ENCODE measurements at places on chromosomes 1 and 21.

DNA sequence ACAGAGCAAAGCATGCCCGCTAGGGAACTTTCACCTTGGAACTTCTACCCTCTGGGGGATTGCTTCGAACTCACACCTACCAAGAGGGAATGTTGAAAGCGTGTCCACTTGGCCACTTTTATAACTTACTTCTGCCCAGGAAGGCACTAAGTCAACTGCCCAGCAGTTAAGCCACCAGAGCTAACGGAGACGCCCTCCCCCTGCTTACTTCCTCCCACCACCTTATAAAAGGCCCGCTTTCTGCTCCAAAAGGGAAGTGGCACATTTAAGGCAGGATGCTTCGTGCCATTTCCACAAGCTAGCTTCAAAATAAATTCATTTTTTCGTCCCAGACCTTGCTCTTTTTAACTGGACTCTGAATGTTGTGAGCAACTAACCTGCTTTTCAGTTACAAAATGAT is 3.2 kb upstream of the AK2 start:
- DNase-seq, result no peak

DNA sequence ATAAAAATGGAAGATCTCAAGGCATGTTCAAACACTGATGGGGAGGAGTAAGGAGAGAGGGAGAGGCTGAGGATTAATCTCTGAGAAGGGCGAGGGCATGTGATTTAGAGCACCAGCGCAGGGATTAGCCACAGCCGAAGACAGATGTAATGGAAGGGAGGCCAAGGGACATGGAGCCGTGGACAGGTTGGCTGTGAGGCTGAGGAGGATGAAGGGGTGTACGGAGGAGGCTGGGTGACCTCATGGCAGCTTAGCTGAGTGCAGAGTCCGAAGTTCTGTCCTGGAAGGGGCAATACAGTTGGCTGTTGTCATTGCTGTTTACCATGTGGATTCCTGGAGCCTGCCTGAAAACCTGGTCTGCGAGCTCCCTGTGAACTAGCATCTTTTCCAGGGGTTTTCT is 342.8 kb downstream of the RPS6KC1 start:
- no peak for DNase-seq

DNA sequence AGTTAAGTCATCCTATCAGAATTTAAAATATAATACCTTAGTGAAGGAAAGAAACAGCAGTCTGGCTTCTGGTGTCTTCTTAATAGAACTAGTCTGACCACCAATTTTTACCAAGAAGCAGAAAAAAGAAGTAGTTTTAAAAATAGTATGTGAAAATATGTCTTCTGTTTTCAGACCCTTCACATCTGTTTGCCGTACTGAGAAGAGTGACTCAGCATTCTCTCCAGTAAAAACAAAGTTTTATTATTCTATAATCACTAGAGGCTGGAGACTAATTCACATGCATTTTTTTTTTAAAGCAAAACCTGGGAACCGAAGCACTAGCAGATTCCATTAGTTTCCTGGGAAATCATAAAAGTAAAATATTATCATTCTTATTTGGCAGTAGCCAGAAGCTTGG is 163.8 kb downstream of the COL24A1 start:
- no peak for DNase-seq

- DNase-seq, result no peak
These were observed 85.9 kb downstream of the DPYD start for GRCh38 chr1:97834899-97835298.

DNA sequence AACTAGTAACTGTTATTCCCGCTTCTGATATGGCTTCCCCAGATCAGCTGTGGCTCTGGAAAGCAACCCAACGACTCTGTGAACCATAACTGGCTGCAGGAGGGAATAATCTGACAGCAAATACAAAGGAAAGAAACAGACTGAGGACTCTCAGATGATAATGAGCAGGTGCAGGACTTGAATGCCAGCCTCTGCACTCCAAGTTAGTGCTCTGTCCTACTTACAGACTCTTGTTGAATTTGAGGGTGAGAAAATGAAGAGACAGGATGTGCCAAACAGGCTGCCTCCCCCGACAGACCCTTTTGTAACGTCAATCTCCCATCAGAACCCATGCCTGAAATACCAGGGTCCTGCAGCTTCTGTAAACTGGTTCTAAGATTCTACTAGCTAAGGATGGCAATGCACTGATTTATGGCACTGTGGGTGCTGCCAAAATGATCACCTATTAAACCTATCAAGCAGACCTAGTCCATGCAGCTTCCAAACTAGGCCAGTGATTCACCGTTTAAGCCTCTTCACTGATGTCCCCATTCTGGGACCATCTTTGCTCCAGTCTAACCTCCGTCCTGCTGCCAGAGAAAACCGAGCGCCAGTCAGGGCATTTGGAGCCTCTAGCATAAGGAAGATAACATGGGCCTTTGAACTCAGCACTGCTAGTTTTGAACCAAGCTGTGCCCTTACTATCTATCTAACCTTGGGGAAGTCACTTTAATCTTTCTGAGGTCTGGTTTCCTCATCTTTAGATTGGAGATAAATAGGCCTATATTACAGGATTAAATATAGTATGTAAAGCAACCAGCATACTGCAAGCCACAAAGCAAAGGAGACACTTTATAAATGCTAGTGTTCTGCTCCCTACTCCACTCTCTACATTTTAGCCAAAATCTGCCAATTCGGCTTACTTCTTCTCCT is 4.8 kb downstream of the MKNK1 start:
- DNase-seq, result no peak

DNA sequence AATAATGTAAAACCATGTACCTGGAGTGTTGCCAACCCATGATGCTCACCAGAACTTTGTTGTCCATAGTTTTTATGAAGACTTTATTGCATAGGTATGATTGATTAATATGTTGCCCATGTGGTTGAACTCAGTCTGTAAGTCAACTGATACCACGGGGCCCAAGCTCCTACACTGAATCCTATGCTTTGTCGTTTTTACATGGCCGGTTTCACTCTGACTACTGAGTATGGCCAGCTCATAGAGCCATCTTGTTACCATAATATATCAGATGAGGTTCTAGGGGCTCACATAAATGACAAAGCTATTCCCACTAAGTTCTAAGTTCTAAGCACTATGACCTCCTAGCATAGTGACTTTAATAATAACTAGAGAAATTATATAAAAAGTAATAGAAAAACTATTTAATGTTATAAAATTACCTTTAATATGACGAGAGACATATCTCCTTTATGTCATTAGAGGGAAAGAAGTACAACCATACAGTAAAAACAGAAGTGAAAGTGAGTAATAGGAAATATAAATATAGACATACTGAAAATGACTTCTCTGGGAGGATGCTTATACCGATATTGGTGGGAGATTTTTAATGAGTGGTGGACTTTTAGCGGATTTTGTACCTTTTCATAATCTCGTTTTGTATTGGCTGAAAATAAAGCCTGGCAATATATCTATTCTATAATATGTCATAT is 983.4 kb upstream of the PRMT6 start:
- no peak for DNase-seq

GRCh38 chr1:223745731-223746130 is 33.4 kb downstream of the CAPN2 start:
- no peak for DNase-seq

- DNase-seq, result no peak
These were observed 52.5 kb downstream of the ZNF684 start for GRCh38 chr1:40583980-40584379.

GRCh38 chr1:6870086-6870485 is 84.8 kb downstream of the CAMTA1 start:
- DNase-seq, result no peak

- DNase-seq, result no peak
These were observed 13.0 kb upstream of the DENND2D start for GRCh38 chr1:111213412-111213811.

DNA sequence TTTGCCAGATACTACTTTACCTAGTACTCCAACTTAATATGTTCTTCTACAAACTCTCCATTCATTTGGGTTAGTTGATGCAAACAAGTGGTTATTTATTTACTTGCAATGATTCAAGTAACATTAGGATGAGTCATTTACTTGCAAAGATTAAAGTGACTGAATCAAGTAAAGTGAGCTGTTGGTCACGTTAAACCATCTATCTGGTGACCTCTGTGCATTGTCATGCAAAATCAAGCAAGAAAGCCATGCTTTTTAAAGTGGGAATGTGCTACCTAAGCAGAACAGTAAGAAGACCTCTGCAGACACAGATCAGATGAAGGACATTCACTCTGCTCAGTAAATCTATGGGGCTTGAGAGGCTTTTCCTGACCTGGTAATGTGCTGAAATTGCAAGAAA is 254.7 kb downstream of the LRRIQ3 start:
- no peak for DNase-seq

DNA sequence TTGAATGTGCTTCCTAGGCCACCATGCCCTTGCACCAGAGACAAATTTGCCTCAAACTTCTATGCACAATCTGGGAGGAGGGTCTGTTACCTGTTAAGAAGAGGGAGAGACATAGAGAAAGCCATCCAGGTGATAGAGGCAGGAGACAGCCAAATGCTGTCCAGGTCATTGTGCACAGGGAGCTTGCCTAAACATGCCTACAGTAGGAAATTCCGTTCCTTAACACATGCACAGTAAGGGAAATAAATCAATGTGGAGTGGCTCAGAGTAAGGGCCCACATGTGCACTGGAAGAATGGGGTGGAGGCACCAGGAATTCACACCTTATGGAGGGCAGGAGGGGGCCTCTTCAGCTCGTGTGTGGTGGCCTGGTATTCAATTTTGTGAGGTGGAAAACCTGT is 19.5 kb upstream of the CREG1 start:
- no peak for DNase-seq

DNA sequence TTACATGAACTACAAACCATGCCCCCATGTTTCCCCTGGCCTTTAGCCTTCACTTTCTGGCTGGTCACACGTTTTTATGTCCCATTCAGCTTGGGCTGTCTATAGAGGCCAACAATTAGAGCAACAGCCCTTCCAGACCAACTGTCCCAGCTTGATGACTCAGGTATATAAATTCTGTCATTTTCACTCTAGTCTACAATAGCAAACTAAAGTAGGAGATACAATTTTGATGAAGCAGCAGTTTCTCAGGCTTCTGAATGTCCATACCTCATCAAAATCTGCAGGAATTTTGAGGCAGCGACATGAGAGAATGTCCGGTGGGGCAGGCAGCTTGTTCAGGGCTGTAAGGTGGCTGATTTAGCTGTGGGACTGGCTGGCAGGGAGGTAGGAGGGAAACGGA is 45.6 kb upstream of the VAV3 start:
- no peak for DNase-seq

GRCh38 chr1:246320286-246320685 is 186.8 kb downstream of the SMYD3 start:
- DNase-seq, result no peak

DNA sequence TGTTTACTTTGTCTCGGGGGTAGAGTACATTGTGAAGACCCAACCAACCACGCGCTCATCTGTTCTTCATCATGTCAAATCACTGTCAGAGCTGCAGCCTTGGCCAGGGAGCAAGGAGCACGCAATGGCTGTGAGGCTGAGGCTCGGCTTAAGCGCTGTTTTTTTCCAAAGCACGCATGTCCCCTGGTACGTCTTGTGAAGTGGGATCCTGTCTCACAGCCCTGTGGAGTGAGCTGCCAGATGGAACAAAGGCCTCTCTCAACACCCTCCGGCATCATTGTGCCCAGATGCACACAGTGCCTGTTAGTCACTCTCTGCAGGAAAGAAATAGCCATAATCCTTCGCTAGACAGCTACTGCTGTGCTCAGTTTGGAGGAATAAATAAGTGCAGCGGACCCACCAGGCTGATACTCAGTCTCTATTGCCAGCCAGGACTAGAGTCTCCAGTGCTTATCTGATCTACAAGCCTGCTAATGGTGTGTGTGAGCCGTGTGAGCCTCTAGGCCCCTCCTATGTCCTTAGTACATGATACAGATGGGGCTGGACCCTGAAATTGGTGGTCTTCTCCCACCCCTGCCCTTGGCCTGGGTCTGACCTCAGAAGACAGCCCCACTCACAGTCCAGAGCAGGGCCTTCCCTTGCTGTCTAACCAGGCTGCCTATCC is 91.3 kb upstream of the COA6 start:
- DNase-seq, result no peak

- no peak for DNase-seq
These were observed 115.6 kb downstream of the SIK1 start for GRCh38 chr21:43311301-43311817.

Data from stimulated activated naive CD8-positive, alpha-beta T cell treated with anti-CD3 and anti-CD28 coated beads, Interleukin-15, Interleukin-2, amounts not matched to agents 100 U/mL and 50 U/mL, for 24 hours (primary cell).